ENCODE measurements at places on chromosomes 3 and 15.
A peak's percentile ranks its signal among the peaks of the same experiment; 100 is the strongest.

DNA sequence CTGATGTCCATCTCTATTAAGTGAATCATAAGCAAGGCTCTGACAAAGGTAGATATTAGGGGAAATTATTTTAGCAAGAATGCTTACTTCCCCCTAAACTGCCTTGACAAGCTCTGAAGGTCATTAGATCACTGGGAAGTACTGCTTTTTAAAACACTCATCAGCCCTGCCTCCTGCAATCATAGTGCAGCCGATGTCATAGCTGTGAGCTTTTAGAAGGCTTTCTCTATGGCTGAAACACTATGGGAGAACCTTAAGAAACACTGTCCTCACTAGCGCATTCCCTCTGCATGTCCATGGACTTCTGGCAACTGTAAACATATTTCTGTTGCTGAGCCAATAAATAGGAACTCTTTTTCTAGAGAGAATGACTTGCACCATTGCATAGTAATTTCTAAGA is 38.7 kb upstream of the PTPRG start:
- DNase-seq = no peak

GRCh38 chr3:84727616-84728015 is 231.2 kb upstream of the CADM2 start:
- no peak for DNase-seq

- peak; percentile 67 for DNase-seq
Observed at GRCh38 chr15:81940467-81941451, 105.1 kb downstream of the MEX3B start.

DNA sequence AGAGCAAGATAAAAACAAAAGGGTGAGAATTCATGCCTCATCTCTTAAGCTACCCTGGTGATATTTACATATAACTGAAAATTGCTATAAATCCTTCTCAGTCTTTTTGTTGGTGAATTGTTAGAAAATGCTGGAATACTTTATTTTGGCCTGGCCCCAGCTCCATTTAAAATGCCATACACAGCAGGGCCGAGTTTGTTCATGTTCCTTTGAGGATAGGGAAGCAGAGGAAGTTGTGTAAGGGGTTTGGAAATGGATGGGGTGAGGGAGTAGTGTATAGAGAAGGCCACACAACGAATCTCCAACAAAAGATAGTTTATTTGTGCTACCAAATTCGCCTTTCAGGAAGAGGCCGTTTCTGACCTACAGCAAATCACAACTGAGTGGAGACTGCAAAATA is 78.6 kb upstream of the ADAMTS9 start:
- DNase-seq = no peak

DNA sequence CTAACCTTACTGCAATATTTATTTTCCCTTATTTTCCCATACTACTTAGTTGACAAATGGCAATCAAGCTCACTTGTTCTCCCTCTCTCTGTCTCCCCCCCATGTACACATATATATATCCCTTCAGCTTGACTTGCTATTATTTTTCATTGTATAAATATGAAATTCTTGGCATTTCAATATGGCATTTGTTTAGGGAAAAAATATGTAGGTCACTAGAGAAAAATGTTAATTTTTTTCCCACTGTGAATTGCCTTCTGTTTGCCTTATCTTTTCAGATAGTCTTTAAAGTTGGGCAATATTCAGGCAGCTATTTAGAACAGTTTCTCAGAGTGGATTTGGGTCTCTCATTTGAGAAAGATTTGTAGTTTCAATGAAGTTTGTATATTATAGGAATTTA is 62.8 kb upstream of the UTS2B start:
- no peak for DNase-seq

- no peak for DNase-seq
Observed at GRCh38 chr3:42666577-42666998, 13.1 kb downstream of the ZBTB47 start.

DNA sequence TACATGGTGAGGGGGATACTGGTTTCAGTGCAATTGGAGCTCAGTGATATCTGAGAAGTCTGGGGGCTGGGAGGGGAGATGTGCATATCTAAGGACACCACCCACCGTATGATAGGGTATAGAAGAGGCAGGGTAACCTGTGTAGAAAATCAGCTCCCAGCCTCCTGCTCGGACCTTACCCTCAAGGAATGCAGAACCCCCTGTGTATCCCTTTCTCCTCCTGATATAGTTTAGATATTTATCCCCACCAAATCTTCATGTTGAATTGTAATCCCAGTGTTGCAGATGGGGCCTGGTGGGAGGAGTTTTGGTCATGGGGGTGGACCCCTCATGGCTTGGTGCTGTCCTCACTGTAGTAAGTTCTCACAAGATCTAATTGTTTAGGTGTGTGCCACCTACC is 48.2 kb upstream of the GATA2 start:
- no peak for DNase-seq

- no peak for DNase-seq
Observed at GRCh38 chr3:187662848-187663409, 7.3 kb downstream of the SST start.

GRCh38 chr15:49297584-49297983 is 125.5 kb upstream of the FGF7 start:
- no peak for DNase-seq

- DNase-seq = no peak
Observed at GRCh38 chr15:87965304-87965703, 291.2 kb downstream of the NTRK3 start.

GRCh38 chr15:47505712-47506328 is 211.5 kb upstream of the SEMA6D start:
- DNase-seq = no peak

GRCh38 chr3:122577409-122578031 is at the start of gene PARP15:
Gene PARP15 (plus strand): TSS chr3:122577650. CDS start chr3:122577668, 18 bp downstream.
- no peak for DNase-seq

DNA sequence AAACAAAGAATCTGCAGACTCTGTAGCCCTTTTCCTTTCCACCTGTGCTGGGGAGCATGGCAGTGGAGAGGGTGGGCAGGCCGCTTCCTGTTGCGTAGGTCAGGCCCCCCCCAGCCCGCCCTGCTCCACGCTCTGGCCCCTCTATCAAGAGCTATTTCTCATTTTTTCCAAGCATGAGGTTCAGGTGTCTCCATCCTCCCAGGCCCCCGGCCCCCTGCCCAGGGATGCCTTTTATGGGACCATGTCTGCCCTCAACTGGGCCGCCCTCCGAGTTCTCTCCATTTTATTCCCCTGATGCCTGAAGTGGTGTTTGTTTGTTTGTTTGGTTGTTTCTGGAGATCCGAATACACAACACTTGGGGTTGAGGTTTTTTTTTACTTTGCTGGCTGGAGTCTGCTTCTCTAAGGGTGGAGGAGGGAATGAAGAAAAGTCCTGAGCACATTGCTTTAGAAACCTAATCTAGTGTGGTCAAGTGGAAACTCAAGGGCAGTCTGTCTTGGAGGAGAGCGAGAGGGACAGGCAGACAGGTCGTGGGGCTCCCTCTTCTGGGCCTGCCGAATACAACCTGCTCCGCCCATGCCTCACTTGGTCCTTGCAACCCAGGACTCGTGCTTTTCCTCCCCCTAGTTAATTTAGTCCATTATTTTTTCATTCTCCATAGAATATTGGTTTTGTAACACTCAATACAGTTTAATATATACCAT is 176.5 kb upstream of the LYSMD4 start:
- no peak for DNase-seq

GRCh38 chr15:33834892-33835743 is 133.2 kb upstream of the CHRM5 start:
- peak; percentile 1 for DNase-seq

GRCh38 chr3:114887806-114888205 is 259.3 kb downstream of the ZBTB20 start:
- DNase-seq = peak; percentile 89

- DNase-seq = peak; percentile 77
Observed at GRCh38 chr3:173584838-173585831, 187.6 kb downstream of the NLGN1 start.

- DNase-seq = peak; percentile 9
Observed at GRCh38 chr3:171349392-171349791, 110.8 kb downstream of the TNIK start.

GRCh38 chr3:190424108-190424477 is 25.6 kb downstream of the TMEM207 start:
- DNase-seq = no peak

DNA sequence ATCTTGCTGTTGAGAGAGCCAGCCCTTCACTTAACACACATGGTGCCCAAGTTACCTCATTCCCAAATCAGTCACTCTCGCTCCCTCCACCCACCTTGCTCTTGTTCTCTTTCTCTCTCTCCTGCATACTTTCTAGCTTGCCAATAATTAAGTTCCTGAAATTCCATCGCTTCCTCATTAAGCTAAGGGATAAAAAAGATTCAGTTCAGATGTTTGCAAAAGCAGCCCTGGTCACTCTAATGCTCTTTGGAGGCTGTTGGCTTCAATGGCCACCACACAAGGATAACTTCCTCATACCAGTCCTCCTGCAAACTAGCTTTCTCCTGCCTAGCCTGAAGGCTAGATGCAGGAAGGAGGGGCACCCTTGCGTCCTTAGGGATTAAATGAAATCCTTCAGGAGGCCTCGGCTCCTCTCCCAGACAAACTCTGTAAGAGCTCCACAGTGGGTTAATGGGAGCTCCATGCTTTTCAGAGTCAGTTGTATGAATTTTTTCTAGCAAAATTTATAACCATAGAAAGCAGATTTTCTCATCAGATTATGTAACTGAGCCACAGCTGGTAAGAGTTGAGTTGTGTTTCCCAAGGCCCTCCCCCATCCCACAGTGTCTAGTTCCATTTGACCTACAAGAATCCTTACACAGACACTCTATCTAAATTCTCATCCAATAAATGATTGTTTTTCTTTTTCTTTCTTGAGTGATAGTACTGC is 176.6 kb upstream of the TRIM42 start:
- DNase-seq = peak; percentile 25

- no peak for DNase-seq
Observed at GRCh38 chr3:158058495-158059130, 47.6 kb downstream of the SHOX2 start.

GRCh38 chr3:70919661-70920060 is 607.2 kb upstream of the MDFIC2 start:
- no peak for DNase-seq

DNA sequence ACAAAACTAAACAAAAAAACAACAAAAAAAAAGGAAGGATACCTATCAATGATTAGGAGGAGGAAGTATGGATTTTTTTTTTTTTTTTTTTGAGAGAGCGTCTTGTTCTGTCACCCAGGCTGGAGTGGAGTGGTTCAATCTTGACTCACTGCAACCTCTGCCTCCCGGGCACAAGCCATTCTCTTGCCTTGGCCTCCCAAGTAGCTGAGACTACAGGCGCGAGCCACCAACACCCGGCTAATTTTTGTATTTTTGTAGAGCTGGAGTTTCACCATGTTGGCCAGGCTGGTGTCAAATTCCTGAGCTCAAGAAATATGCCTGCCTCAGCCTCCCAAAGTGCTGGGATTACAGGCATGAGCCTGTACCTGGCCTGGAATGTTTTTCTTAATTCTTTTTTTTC is 195.8 kb downstream of the CBLB start:
- DNase-seq = no peak

DNA sequence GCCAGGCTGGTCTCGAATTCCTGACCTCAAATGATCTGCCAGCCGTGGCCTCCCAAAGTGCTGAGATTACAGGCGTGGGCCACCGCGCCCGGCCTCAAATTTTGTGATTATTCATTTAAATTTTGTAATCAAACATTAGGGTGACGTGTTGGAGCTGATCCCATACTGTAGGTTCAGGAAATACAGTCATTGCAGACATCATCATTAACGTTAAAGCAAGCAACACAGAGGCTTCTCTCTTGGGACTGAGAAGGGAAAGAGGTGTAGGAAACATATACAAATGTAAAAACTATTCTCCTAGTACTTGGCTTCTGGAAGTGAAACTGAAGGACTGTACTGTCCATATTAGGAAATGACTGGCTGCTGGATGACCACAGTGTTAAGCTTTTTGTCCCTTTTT is 11.1 kb upstream of the ARID3B start:
- no peak for DNase-seq

DNA sequence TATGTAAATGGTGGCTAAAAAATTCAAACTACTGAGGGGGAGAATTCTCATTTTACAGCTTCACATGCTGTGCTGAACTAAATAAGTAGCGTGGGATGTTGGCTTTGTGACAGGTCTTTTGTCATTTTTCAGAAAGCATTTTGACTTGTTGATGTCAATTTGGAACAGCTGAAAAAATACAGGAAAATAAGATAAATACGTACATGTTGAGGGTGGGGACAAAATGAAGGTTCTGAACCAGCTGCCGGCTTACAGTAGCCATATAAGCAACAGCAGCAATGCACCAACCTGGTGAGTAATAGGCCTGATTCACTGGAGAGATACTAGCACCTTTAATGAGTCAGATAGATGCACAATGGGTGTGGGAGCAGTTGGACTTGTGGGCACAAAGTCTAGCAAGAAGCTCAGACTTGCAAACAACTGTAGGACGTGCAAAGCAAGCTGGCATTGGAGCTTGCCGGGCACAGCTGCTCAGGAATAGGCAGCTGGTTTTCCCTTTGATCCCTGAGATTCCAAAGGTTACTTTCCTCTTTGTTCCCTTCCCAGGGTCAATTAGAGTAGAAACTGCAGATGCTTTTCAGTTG is 12.9 kb downstream of the B3GNT5 start:
- DNase-seq = peak; percentile 44

- no peak for DNase-seq
Observed at GRCh38 chr3:2595486-2595885, 496.8 kb downstream of the CNTN4 start.

DNA sequence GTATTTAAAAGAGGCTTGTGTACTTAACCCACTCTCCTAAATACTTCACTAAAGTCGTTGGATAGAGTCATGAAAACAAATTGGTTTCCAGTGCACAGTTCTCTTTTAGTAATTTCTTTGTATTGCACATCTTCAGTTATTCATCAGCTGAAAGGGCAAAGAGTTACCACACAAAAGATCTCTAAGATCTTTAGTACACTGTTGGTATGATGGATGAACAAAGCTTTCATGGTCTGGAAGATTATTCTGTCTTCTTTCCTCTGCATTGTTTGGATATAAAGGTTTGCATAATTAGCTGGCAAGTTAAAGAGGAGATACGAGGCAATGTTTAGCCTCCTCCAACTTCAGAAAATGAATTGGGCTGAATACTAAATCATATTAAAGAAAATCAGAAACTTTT is 40.5 kb downstream of the BCHE start:
- DNase-seq = no peak

- DNase-seq = no peak
Observed at GRCh38 chr15:101250873-101251829, 697 bp downstream of the CHSY1 start.

- no peak for DNase-seq
Observed at GRCh38 chr15:70308011-70308734, 210.5 kb upstream of the TLE3 start.

GRCh38 chr15:31129769-31130303 is 28.3 kb upstream of the TRPM1 start:
- DNase-seq = no peak

GRCh38 chr3:8673083-8673737 is 28.6 kb upstream of the SSUH2 start:
- no peak for DNase-seq
